Stimulated activated CD4-positive, alpha-beta T cell treated with anti-CD3 and anti-CD28 coated beads, Interleukin-1b, Interleukin-23, amount 100 ng/mL, for 4 hours (primary cell): ENCODE measurements at places on chromosomes 4 and X.

DNA sequence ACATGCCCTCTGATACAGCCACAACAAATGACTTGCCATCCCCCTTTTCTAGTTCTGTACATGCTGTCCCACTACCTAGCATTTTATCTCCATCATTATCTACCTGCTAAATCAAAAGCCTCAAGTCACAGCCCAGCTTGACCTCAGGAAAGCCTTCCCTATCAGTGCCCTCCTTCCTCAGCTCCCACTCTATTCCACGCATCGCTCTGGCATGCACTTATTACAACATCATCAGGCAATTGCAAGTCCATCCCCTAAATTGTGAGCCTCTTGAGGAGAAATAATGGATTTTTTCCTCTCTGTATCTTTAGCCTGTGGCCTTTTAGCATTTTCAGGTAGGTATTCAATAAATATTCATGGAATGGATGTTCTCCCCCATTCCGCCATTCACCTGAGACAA, 5.7 kb downstream of the ARL13A start:
- no peak for DNase-seq

- no peak for DNase-seq
These were observed 158.0 kb upstream of the CTSO start for GRCh38 chr4:156111686-156112085.

DNA sequence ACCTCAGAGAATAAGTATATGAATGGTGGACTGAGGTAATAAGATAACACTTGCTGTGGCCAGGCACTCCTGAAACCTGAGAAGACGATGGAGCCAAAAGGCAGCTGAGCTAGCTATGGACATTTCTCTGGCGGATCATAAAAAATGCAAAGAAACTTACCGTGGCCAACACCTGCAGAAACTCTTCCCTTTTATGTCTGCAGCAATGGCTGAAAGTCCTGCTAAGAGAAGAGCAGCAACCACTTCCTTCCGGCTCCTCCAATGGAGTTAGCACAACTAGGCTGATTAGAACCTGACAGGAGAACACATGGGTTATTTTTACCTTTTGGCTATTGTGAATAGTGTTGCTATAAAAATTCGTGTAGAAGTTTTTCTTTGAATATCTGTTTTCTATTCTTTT, 76.0 kb upstream of the MAGEB16 start:
- DNase-seq = no peak

DNA sequence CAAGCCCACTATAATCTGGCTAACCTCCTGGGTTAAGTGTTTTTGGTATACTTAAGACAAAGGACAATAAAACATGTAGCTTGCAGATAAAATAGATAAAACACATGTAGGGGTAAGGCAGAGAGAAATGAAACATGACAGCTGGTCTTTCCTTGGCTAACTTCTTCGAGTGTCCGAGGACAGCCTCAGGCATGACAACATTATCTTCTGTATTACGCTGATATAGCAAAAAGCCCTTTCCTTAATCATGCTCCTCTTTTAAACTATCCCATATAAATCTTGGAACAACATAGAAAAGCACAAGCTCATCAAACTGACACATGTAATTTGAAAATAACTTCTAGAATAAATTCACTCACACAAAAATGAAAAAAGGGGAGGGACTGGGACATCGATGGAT, 91.1 kb downstream of the SEL1L3 start:
- DNase-seq = no peak

DNA sequence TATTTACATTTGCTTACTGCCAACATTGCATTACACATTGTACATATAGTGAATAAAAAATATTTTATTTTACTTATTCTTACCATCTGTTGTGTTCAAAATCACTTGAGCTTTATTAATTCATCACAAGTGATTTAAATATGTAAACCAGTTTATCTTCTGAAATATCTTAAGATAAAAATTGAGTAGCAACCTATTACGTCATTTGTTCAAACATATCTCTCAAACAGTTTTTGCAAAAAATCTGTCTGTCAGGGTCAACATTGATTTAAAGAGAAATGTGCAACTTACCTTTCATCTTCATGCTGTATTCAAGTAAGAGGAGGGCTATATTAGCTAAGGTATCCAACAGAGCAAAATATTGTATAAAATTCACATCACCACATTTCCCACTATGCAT, 610.1 kb downstream of the PCDH19 start:
- DNase-seq = no peak

- no peak for DNase-seq
These were observed 39.8 kb downstream of the PTTG2 start for GRCh38 chr4:37999965-38000364.

DNA sequence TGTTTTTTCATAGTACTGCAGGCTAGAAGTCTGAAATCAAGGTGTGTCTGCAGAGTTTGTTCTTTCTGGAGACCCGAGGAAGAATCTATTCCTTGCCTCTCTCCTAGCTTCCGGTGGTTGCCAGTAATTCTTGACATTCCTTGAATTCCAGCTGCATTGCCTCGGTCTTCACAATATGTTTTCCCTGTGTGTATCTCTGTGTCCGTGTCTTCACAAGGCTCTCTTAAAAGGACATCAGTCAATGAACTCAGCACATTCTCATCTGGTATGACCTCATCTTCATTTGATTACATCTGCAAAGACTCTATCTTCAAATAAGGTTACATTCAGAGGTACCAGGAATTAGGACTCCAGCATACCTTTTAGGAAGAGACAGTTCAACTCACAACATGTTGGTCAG, 163.4 kb downstream of the BANK1 start:
- no peak for DNase-seq

- no peak for DNase-seq
These were observed 5.3 kb upstream of the SUPT20HL1 start for GRCh38 chrX:24355095-24355494.

DNA sequence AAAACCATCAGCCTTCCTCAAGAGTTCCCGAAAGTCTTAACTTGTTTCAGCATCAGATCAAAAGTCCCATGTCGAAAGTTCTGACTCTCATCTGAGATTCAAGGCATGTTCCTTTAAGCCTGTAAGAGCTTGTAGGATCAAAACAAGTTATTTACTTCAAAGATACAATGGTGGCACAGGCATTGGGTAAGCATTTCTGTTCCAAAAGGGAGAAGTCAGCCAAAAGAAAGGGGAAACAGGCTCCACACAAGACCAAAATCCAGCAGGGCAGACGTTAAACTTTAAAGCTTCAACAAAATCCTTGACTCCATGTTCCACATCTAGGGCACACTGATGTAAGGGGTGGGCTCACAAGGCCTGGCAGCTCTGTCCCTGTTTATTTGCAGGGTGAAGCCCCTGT, 91.7 kb downstream of the FHDC1 start:
- DNase-seq = no peak

DNA sequence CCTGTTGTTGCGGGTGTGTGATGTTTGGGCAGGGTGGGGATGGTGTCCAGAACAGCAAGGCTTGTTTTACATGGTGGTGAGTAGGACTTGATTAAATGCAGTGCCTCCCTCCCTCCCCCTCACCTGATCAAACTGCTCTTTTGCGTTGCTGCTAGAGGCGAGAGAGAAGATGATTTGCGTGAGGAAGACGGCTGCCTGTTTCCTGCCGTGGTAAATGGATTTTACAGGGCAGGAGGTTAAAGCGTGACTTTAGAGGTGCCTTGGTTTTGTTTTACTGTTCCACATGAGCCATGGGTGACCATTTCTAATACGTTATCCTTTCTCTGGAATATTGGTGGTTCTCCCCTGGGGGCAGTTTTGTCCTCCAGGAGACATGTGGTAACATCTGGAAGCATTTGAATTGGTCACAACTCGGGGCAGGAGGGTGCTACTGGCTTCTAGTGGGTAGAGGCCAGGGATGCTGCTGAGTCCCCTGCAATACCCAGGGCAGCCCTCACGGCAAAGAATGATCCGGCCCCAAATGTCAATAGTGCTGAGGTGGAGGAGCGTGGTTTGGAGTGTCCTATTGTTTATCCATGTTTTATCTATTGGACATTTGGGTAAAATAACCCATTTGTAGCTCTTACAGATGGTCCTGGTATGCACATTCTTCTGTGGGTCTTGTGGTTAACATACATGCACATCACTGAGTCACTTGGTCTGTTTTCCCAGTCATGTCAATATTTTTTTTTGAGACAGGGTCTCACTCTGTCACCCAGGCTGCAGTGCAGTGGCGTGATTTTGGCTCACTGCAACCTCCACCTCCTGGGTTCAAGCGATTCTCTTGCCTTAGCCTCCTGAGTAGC, 73.7 kb downstream of the SHROOM2 start:
- no peak for DNase-seq

DNA sequence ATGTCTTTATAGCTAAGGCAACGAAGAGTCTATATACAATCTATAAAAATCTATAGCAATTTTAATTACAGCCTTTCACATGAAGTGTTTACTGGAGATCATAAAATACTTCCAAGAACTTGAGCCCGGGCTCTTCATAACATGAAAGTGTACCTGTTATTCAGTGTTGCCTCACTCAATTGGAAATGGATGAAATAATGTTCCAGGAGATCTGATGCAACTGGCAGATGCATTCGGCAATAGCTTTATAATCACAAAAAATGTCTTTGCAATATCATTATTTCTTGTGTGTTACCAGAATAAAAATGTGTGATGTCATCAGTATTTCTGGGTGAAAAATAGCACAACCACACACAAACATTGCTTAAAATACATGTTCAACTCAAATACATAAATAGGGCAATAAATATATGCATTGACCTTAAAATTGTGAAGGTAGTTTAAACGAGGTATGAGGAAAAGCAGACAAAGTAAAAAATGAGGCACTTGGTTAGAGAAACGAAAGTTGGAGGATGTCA, 1266.8 kb upstream of the PCDH7 start:
- no peak for DNase-seq

DNA sequence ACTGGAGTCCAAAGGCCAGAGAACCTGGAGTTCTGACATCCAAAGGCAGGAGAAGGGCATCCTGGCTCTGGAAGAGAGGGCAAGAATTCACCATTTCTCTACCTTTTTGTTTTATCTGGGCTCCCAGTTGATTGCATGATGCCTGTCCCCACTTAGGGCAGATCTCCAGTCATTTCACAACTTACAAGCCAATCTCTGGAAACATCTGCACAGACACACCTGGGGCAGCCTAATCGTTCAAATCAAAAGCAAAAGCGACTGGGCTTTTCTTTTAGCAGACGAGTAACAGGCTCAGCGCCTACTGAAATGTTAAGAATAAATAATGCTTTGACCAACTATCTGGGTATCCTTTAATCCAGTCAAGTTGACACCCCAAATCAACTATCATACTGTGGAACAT, 136.0 kb upstream of the NPY2R start:
- DNase-seq = no peak

DNA sequence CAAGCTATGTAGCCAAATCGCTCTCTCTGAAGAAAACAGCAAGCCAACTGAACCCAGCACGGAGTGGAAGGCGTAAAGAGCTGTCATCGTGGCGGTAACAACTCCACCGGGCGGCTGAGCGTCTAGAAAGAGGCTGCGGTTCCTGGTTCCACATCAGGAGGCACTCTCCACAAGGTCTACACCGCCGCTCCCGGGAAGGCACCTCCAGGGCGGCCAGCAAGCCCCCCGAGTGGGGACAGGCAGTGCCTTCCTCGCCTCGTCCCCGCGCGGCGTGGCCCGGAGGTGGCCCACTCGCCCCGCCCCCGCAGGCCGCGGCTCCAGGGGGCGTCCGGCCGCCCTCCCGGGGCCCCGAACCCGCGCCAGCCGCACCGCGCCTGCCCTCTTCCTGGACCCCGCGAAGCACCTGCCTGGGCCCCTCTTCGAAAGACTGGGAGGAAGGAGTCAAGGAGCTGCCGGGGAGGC, 755 bp downstream of the KLHL8 start:
- DNase-seq = peak; percentile 17

GRCh38 chrX:140389331-140389730, 115.5 kb downstream of the SOX3 start:
- DNase-seq = no peak

DNA sequence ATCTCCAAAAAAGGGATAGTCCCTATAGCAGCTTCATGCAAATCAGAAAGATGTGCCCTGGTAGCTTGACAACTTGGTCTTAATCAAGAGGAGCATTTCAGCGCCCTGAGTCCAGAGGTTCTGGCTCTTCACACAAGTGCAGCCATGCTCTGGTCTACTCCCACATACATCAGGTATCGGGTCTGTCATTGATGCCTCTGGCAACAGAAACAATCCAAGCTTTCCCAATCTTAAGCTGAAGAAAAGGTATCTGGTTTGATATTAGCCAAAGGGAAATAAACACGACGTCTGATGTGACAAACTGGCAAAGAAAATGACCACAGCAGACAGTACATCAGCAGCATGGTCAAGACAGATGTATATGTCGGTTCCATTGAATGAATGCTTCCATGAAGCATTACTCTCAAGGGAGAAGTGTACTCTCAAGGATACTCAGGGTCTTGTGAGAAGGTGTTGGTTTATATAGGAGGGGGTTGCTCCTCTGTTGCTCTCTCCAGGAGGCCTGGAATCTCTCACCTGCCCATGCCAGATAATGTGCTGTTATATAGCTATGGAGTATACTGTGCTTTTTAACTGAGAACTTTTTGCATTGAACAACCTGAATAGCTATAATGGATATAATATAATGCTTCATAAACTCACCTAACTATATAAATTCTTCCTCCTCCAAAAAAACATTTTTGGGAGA, 879.6 kb upstream of the PCDH10 start:
- no peak for DNase-seq

DNA sequence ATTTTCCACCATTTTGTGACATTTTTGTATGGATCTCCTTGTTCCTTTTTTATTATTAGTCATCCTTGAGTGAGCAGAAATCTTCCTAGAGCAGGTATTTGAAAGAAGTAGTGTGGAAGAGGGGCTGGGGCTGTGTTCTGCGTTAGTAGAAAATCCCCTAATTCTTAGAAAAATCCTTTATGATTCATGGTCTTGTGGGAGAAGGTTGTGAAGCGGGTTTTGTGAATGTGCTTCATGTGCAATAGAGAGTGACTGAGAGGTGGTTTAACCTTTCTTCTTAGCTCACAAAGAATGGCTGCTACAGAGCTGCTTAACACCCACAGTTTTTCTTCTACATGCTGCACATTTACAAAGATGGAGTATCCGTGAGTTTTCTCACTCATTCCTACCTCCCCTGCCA, 220.5 kb downstream of the IDS start:
- no peak for DNase-seq

DNA sequence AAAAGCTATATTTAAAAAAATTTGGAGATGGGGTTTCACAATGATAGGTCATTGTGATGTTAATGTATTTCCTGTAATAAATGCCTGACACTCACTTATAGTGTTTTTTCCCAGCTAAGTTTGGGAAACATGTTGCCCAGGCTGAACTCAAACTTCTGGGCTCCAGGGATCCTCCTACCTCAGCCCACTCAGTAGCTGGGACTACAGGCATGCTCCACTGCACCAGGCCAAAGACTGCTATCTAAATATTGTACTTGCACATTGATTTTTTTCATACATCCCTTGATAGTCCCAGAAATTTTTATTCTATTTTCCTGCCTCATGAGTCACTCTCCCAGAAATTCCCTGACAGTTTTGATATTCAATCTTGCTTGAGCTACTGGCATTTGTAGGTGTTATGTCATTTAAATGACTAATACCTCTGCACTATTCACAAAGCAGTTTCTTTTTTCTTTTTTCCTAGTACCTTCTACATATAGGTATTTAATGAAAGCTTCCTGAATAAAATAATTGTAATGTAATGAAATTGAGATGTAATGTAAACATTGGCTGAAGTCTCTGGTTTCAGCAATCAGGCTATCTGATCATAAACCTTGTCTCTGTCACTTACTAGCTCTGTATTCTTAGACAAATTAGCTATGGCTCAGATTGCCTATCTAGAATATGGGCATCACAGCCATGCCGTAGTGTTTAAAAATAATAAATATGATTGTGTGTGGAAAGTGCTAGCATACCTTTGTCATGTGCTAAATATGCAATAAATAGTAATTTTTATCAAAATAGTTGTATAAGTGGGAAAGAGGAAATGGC, 1973.0 kb upstream of the AGA start:
- DNase-seq = no peak

GRCh38 chr4:25377572-25378436, 741 bp downstream of the ANAPC4 start:
- no peak for DNase-seq
